ENCODE measurements at places on chromosomes 2 and 18.

DNA sequence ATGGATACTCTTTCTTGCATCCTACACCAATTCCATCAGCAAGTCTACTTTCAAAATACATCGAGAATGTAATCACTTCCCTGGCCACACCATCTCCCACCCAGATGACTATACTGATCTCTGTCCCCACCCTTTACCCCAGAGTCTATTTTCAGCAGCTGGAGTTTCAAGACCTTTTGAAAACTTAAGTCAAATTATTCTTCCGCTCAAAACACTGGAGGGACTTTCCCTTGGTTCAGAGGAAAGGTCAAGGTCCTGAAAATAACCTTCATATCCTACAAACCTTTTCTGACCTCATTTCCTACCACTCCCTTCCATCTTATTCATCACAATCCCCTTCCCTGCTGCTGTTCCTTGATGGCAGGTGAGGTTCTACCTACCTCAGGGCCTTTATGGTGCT is 58.8 kb upstream of the LYPD6 start:
- no peak for DNase-seq

DNA sequence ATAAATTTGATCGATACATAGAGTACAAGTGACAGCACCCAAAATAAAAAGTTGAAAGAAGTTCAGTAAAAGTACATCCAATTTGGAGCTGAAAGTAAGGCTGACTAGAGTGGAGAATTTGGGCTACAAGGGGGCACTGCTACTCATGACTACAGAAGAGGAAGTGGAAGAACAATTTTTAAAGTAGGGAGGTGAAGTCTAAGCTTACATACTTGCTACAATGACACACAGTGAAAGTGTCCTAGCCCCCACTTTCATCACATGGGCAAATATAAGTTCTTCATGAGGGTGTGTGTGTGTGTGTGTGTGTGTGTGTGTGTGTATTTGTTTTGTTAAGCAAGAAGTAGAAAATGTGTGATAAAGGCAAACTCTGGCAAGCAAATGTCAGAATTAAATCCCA is 45.7 kb downstream of the MAP3K2 start:
- DNase-seq = no peak

GRCh38 chr2:228600265-228600664 is 418.8 kb upstream of the SPHKAP start:
- no peak for DNase-seq

DNA sequence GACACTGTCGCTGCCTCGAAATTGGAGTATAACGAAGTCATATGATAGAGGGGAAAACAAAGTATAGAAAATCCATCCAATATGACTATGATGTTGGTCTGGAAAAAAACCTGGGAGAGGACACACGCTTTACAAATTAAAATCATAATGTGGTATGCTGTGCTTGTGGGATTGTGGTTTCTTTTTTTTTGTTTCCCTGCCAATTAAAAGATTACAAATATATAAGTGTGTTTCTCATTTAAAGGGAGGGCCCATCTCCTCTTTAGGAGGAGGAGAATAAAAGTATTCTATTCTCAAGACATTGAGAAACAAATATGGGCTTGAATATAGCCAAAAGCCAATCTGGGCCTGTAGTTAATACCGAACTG is 86.6 kb downstream of the EPHA4 start:
- no peak for DNase-seq

DNA sequence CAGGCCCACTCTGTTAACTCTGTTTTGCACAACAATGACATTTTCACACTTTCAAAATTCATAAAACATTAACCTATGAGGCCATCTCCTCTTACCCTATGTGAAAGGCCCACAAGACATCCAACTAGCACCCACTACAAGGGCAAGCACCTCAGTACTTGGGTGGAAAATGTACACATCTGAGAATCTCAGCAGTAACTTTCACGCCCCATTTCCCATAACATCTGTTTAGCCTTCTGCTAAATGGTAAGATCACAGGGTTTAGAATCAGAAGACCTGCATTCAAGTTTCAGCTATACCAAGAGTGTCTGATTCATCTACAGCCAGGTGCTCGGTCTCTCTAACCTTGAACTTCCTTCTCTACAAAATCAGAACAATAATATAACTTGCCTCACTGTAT is 89.2 kb downstream of the SP100 start:
- DNase-seq = no peak

DNA sequence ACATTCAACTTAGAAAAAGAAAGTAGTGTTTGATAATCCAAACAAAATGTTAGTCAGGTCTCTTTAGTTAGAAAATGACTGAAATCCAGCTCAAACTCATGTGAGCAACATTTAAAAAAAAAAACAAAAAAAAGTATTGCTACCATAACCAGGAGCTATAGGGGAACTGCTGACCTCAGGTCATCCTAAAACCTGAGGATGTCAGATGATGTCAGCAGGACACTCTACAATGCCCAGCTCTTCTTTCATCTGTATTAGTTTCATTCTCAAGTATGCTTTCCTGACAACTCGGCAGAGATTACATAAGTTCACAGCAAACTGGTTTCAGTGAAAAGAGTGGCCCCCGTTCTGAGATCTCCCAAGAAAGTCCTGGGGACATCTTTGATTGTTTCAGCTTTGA is 4.2 kb upstream of the ESCO1 start:
- no peak for DNase-seq

DNA sequence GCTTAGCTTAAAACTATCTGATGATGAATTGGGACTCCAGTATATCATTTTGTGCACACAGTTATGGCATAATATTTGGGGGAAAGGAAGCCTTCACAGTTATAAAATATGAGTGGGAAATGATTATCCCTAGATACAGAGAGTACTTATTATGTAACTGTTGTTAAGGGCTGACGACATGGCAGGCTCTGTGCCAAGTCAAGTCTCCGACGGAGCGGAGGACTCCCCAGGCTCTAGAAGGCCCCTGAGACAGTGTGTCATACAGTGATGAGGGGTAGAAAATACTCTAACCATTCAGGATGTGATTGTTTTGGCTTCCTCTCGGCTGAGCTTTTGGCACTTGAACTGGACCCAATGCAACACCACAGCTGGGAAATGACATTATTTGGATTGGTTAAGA is 211.8 kb downstream of the SLC8A1 start:
- no peak for DNase-seq

DNA sequence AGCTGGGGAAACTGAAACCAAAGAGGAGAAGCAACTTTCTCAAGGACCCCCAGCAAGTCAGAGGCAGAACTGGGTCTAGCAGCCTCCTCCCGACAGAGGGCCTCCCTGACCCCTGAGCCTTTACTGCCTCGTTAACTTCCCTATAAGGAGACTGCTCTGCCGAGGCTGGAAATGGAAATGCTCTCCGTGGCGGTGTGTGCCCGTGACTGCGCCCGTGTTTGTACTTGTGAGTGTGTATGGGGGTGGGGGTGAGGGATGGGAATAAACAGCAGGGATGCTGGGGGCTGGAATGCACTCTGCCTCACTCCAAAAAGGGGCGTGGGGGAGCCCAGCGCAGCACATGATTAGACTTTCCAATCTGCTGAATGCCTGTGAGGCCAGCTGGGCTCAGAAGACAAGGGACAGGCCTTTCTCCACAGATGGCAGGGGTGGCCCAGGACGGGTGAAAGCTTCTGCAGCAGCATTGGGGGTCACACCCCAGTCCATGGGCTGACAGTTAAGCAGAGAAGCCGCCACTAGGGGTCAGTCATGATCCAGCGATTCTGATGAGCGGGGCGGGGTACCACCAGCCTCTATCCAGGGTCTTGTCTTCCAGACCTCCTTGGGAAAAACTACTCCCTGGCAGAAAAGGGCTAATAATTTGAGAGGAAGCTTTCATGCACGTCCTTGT is 26.8 kb downstream of the MPHOSPH10 start:
- peak; percentile 51 for DNase-seq

- DNase-seq = no peak
Observed at GRCh38 chr18:55136864-55137263, 177.6 kb upstream of the CCDC68 start.

GRCh38 chr2:163600801-163601200 is 135.0 kb downstream of the FIGN start:
- no peak for DNase-seq

- no peak for DNase-seq
Observed at GRCh38 chr2:54634564-54635511, 88.6 kb upstream of the EML6 start.

DNA sequence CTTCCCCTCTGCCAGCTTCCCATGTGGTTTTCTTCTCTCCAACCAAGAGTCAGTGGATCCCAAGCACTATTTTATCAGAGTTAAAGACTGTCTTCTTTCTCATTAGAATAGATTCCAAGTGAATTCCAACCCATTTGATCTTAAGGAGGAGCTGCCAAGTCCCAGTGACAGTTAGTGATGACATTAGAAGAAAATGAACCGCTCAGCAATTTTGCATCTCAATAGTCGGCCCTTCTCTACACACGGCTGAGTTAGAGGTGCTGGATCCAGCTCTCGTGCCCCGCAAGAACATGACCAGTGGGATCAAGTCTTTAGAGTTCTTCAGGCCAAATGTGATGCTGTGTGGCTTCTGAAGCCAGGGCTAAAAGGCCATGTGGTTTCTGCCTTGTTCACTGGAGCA is 132.6 kb downstream of the SH3BP4 start:
- DNase-seq = no peak

GRCh38 chr2:141782574-141782973 is 348.2 kb downstream of the LRP1B start:
- DNase-seq = no peak

DNA sequence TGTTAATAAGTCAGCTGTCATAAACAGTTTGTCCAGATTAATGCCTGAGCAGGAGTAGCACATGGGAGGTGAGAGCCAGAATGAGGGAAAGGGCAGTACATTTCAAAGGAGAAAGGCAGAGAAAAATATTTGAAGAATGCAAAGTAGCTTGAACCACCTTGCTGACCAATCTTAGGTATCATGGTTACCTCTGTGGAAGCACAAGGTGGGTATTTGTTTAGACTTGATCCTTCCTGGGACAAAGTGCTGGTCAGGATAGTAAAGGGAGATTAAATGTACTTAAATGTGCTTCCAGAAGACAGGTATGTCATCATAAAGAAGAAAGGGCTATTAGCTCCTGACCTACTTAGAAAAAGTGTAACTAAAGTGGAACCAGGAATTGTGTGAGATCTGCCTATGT is 105.0 kb downstream of the LRRTM1 start:
- DNase-seq = no peak

DNA sequence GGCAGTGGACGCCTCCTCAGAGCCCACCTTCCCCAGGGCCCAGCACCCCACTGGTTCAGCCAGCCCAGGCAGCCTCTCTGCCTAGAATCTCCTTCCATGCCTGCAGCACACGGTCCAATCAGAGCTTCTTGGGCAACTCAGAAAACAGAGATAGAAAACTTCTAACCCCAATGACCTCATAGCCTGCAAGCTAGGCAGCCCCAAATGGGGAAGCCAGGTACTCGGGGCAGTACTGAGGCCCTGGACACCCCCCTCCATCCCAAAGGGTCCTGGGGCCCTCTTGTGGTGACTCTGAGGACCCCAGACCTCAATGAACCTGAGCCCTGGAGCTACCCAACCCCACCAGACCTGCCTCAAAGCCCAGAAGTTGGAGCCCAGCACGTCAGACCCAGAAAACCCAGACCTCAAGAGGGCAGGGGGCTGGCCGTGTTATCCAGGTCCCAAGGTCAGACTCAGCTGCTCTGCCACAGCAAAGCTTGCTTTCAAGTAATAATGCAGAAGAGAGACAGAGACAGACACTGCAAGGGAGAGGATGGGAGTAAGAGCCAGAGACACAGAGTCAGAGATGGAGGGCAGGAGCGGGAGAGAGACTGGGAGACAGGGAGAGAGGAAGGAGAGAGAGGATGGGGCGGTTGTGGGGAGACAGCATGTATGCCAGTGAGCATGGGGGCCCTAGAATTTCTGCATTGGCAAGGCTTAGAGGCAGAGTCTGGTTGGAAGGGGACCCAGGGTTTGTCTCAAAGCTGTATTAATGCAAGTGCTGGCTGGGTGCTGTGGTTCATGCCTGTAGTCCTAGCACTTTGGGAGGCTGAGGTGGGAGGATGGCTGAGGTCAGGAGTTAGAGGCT is 28.2 kb downstream of the SERTAD2 start:
- no peak for DNase-seq

GRCh38 chr2:144414324-144414845 is 105.5 kb downstream of the ZEB2 start:
- DNase-seq = peak; percentile 16

- DNase-seq = no peak
Observed at GRCh38 chr18:70072678-70073077, 125.0 kb upstream of the CD226 start.

DNA sequence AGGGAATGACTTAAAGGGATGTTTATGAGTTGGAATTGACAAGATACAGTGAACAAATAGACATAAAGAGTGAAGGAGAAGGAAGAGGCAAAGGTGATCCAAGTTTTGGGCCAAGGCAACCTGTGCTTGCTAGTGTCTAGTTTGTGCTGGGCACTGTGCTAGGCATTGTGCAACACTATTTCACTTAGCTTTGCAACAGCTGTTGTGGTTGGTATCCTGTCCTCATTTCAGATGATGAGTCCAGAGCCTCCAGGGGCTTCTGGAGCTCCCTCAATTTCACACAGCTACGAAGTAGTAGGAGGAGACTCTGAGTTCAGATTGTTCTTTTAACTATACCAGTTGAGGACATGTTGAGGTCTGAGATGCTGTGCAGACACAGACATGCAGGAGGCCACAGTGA is 18.1 kb upstream of the LOXHD1 start:
- DNase-seq = no peak

- peak; percentile 8 for DNase-seq
Observed at GRCh38 chr2:231099918-231100317, 24.9 kb downstream of the HTR2B start.

- DNase-seq = no peak
Observed at GRCh38 chr18:48078448-48078847, 148.0 kb upstream of the SMAD2 start.

DNA sequence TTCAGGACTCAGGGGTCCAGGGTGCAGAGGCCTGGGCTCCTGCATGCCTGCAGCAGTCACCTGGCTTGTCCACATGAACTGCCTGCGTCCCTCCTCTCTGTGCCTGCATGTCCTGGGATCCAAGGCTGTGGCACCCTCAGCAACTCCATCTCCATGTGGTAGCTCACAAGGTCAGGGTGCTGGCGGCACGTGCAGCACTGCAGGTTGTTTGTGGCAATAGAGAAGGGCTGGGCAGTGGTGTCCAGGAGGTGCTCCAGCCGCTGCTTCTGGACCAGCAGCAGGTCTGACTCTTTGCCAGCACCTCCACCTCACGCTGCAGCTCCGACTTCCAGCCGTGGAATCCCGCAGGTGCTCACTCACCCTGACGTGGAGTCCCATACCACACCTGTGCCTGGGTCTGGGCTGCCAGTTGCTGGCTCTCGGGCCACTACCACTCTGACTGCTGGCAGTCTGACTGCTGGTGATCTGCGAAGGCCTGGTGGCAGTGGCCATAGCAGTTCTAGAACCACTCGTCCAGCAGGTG is 28.8 kb upstream of the IMP4 start:
- no peak for DNase-seq

- DNase-seq = no peak
Observed at GRCh38 chr2:43958397-43959275, 37.2 kb downstream of the LRPPRC start.

- DNase-seq = no peak
Observed at GRCh38 chr2:79876430-79876829, 363.6 kb downstream of the CTNNA2 start.

GRCh38 chr2:151159109-151159662 is 102.5 kb downstream of the RBM43 start:
- no peak for DNase-seq

- DNase-seq = no peak
Observed at GRCh38 chr2:227799202-227799601, 14.4 kb upstream of the CCL20 start.

- DNase-seq = no peak
Observed at GRCh38 chr2:175430236-175430635, 248.7 kb upstream of the ATP5MC3 start.

GRCh38 chr18:35054401-35054800 is 13.2 kb downstream of the MAPRE2 start:
- no peak for DNase-seq

- no peak for DNase-seq
Observed at GRCh38 chr18:27276886-27277285, 91.8 kb upstream of the CHST9 start.

All from stimulated activated naive CD8-positive, alpha-beta T cell treated with anti-CD3 and anti-CD28 coated beads, Interleukin-15, amount 100 ng/mL, for 72 hours (primary cell).